ENCODE measurements at places on chromosomes 12 and 14.

GRCh38 chr14:55800156-55800785, 220.3 kb downstream of the KTN1 start:
- no peak for DNase-seq

DNA sequence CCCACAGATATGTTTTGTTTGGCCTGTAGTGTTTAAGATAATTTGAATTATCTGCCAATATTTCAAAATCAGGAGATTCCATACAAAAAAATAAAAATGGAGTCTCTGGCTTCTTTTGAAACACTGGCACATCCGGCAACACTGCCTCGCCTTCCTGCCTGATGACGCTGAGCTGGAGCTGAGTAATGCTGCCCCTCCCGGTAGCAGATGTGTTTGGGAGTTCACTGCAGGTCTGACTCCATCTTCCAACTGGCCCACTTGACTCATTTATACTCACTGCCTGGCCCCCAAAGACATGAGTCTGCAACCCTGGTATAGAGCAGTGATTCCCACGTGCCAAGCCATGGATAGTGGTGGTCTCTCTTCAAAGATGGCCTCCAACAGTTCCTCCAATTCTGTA, 7.4 kb downstream of the CIT start:
- peak; percentile 87 for DNase-seq

DNA sequence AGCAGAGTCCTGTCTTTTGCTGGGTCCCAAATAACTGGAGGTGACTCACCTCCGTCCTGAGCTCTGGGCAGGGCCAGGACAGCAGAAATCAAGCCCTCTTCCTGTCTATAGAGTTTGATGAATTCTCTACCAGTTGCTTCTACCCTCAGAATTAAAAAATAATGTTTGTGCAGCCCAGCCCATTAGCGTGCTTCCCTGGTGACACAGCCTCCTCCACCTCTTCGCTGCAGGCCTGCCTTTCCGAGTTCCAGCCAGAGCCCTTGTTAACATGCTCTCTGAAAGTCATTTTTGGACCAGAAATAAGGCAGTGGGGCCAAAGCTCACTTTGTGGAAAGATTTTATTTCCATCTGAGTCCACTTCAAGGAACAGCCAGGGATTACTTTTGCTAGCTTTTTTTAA, 94.0 kb downstream of the TBX5 start:
- no peak for DNase-seq

DNA sequence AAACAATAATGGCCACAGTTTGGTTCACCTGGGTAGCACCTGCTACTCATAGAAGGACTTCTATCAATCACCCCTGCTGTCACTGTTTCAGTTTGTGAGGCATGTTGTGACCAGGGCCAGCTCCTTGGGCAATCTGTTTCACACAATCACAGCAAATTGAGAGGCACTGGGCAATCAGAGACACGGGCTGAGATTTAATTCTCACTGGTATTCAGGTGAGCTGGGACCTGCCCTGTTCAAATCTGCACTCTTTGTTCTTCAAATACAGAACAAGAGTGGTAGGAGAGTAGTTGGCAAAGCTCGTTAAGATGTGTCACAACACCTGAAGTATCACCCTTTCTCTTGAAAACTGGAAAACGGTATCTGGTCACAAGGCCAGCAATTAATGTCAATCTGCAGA, 57.8 kb upstream of the NAP1L1 start:
- no peak for DNase-seq

GRCh38 chr14:47917344-47917954, 242.0 kb upstream of the MDGA2 start:
- DNase-seq: no peak

- no peak for DNase-seq
These were observed 395.9 kb downstream of the EGLN3 start for GRCh38 chr14:33554988-33555387.

DNA sequence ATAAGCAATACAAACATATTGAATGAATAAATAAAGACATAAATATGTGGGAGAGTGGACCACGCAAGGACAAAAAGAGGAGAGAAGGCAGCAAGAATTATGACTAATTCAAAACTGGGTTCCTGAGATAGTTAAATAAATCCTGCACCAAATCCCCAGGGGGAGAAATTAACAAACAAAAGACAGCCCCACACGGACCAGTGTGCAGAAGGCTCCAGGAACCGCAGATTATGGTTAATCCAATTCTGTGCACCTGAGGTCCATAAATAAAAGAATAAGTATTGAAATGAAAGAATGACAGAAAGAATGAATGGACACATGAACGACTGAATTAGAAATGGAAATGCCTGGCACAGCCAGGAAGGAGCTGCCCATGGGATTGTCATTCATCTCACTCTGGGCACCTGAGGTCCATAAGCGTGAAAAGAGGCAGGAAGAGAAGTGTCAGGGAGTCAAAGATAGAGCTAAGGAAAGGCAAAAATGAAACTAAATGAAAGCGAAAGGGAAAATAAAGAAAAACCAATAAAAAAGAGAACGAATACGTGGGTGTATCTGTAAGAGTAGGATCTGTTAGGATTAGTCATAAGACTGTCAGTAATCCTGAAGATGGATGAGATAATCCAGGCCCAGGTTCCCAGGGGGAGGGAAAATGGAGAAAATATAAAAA, 23.3 kb downstream of the MEG3 start:
- DNase-seq: peak; percentile 29

DNA sequence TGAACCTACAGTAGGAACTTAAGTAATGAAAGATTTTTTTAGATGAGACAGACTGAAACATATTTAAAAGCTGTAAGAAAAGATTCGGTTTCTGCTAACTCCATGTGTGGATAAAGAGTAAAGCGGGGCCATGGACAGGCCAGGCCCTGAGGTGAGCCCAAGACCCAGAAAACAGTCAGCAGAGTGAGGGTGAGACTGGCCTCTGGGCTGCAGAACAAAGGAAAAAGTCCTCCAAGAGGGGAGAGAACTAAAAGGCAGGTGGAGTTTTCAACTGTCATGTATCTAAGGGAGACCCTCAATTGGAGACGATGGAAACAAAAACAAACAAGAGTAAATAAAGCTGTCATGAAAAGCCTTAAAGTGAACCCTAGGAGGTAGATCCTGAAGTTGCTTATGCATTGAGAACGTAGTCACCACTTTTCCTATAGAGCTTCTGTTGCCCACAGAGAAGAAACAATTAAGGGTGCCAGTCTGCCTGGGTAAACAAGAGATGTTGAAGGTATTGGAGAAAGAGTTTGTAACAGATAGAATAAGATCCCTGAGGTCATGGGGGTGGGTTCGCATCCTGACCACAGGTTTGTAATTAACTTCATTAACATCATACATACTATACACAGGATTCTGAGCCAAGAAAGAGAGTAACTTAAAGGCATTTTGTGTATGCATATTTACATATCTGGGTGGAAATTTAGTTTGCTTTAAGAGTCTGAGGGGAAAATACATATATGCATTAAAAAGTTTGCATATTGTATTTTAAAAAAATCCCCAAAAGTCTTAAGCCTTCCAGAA, 268.7 kb upstream of the PDE3A start:
- DNase-seq: no peak

DNA sequence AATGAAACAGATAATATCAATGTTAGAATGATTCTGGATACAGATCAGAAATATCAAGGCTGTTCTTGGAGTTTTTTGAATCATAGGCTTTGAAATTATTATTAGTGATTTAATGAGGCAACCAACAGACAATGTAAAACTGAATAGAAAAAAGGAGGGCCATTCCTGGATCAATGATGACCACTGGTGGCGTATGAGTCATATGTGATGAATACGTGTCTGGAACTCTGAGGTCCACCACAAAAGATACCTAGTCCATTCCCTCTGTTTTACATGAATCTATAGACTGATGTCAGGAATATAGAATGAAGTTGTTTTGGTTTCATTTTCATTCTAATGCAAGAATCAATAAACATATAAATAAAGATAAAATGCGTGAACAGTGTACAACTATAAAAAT, 78.3 kb upstream of the RTL1 start:
- DNase-seq: no peak

DNA sequence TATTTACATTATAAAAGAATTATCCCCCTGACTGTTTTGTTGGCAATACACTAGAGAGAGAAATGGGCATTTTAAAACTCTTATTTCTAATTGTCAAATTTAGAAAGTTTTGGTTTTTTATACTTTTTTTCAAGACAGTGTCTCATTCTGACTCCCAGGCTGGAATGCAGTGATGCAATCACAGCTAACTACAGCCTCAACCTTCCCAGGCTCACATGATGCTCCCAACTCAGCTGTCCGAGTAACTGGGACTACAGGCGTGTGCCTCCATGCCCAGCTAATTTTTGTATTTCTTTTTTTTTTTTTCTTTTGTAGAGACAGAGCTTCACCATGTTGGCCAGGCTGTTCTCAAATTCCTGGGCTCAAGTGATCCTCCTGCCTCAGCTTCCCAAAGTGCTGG, 8.3 kb upstream of the OR11H6 start:
- no peak for DNase-seq

GRCh38 chr12:24596768-24597388, 352.0 kb downstream of the BCAT1 start:
- DNase-seq: peak; percentile 42

DNA sequence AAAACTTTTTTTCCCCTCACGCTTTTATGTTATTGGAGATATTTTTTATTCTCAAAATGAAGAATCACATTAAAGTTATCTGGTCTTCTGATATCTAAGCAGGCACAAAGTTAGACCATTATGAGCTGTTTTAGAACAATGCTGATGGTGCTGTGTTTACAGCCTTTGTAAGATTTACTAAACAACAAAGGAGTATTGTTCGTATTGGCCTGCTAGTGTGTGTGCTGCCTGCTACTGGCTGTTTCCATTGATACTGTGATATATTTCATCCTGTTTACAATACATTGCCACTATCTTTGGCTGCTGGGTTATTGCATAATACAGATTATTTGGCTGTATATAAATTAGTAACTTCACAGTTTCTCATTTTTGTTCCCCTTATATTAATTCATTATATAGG, 220.8 kb downstream of the ITPR2 start:
- DNase-seq: no peak

DNA sequence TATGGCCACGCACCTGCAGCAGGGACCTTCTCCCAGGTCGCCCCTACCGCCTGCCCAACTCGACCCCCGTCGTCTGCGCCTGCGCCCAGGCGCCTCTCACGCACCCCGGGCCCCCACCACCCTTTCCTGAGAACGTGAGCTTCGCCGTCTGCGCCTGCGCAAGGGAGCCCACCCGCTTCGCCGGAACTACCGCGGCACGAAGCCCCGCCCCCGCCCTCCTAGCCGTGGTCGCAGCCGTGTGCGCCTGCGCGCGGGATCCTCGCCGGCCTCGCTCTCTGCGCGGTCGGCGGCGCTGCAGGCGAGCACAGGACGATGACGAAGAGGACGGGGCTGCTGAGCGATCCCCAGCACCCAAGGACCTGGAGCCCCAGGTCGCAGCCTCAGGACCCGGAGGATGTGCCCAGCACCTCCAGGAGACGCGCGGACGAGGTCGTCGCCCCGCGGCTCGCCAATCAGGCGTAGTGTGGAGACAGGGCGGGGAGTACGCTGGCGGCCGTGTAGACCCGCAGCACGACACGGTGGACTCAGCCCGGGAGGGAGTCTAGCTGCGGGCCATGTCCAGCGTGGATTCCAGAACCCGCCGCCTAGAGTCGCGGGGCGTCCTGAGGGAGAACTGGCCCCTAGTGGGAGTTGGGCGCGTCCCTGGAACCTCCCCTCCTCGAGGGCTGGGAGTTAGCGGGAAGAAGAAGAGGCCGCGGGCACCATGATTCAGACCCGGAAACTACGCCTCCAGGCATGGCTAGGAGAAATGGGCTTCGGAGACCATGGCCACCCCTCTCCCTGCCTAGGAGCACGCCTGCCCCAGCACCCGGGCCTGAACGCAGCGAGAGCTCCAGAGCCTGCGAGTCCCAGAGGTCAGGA, 1120.8 kb upstream of the TMEM132C start:
- DNase-seq: peak; percentile 61

DNA sequence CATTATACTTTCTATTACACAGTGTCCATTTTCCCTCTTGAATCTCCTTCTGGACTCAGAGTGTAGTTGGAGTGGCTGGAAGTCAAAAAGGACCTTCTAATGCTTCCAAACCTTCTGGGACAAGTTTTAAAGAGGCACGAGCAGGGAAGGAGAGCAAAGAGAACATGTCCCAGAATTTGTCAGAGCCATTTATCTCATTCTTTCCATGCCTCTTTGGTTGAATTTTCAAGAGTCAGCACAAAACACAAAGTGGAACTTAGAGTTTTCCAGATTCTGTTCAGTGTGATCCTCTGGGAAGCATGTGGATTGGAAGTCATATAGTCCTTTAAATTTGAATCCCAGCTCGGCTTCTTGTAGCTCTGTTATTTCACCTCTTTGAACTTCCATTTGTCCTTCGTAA, 138.2 kb upstream of the PWP1 start:
- DNase-seq: no peak

DNA sequence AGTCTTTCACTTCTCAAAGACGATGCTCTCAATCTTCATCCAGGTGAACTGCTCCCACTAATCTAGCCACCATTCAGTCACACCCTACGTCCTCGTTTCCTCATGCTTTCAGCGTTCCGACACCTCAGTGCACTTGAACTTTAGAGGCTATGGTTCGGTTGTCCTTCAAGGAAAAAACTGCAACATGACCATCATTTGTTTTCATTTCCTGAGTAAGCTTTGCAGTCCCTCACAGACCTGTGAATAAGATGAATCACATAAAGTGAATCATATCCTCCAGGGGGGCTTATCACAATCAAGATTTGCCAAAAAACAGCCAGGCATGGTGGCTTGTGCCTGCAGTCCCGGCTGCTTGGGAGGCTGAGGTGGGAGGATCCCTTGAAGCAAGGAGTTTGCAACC, 80.2 kb downstream of the TMCC3 start:
- no peak for DNase-seq

DNA sequence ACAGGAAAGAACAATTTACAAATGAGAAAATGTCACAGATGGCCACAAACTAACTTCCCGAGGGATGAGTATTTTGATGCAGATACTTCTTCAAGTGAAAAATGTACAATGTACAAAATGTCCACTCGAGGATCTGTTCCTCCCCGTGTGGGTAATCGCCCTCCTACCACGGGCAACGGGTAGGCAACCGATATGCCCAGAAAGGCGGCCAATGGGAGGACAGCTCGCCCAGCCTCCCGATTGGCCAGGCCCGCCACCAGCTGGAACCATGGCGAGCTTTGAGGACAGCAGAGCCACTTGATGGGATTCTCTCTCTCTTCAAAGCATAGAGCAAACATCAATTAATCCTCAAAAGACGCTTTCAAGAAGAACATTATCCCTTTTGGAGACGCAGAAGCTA, 42.3 kb downstream of the DPF3 start:
- DNase-seq: no peak

GRCh38 chr12:68270358-68270757, 17.0 kb upstream of the IL22 start:
- DNase-seq: no peak

DNA sequence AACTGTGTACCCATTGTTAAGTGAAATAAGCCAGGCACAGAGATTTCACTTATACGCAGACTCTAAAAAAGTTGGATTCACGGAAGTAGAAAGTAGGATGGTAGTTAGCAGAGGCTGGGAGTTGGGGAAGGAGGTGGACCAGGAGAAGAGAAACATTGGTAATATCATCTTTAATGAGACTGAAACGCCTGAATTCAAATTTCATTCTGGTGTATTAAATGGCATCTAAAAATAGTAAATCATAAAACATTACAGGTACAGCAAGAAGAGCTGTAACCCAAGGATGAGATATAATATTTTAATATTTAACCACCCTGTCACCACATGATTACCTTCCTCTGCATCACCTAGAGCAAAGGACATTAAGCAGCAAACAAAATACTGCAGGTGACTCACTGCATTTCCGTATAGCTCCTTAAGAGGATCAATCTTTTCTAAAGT, 99.4 kb downstream of the EPS8 start:
- no peak for DNase-seq

All from COLO829 (cell line).